Activated CD4-positive, alpha-beta T cell treated with anti-CD3 and anti-CD28 coated beads, Interleukin-2, amount 50 U/mL, for 24 hours (primary cell): ENCODE measurements at places on chromosomes 11 and 22.

DNA sequence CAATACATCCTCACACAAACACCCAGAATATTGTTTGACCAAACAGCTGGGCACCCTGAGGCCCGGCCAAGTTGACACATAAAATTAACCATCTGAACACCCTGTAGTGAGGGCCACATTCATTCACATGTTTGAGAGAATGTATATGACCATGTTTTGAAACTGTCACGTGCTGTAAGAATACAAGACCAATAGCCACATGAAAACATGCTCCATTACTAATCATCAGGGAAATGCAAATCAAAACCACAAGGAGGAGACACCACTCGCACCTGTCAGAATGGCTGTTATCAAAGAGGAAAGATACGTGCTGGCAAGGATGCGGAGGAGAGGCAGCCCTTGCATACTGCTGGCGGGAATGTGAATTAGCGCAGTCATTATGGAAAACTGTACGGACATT, 38.3 kb upstream of the IGSF9B start:
- no peak for DNase-seq

DNA sequence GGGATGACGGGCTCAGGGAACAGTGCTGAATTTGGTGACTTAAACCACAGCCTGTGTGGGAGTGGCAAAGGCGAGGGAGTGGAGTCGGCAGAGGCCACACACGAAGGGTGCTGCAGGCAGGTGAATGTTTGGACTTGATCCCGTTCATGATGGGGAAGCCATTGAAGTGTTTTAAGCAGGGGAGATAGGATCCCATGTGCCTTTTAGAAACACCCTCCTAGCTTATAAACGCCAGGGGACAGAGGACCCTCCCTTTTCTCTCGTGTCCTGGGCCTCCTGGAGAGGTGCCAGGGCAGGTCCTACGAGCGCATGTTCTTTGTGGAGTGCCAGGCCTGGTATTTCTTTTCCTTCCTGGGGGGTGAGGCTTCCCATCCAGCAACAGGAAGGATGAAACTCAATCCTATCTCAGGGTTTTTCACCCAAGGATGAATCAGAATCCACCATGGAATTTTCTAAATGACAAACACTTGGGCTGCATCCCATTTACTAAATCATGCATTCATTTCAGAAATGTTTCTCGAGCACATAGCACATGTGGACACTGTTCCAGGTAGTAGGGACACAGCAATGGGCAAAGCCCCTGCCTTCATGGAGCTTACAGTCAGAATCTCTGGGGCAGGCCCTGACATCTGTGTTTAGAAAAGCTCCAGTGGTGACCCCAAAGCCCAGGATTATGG, 59.6 kb downstream of the CHRDL2 start:
- no peak for DNase-seq

- DNase-seq: no peak
These were observed 15.5 kb upstream of the TAB1 start for GRCh38 chr22:39383841-39384625.

GRCh38 chr11:3659595-3660515, 11.3 kb downstream of the CHRNA10 start:
- DNase-seq: no peak

DNA sequence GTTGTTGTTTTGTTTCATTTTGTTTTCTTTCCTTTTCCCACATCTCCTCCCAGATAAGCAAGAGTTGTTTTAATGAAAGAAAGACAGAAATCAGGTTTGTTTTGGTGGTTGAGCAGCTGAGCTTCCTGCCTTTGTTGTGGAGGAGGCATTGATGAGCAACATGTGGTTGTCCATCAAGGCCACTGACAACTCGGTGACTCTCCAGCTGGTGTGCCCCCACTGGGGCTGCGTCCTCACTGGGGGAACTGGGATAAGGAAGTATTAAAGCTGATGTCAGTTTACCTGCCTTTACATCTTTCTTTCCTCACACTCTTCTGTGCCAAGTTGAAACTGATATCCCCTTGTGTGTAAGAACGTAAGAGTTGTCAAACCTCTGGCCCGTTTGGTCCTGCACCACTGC, 5.9 kb downstream of the VPS26B start:
- no peak for DNase-seq

- no peak for DNase-seq
These were observed 58.5 kb downstream of the TNRC6B start for GRCh38 chr22:40236131-40236665.

DNA sequence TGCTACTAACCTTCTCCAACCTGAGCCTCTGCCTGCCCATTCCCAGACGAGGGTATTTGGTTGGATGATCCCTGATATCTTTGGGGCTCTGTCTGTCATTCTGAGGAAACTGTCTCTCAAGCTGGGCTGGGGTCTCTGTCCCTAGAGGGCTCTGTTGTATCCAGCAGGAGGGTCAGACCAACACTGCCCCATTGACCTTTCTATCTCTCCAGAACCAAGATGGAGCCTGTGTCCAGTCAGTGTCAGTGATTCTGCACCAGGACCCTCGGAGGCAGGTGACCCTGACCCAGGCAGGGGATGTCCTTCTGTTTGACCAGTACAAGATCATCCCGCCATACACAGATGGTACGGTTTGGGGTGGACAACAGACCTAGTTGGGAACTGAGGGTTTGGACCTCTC, 21.9 kb downstream of the OTOG start:
- no peak for DNase-seq

DNA sequence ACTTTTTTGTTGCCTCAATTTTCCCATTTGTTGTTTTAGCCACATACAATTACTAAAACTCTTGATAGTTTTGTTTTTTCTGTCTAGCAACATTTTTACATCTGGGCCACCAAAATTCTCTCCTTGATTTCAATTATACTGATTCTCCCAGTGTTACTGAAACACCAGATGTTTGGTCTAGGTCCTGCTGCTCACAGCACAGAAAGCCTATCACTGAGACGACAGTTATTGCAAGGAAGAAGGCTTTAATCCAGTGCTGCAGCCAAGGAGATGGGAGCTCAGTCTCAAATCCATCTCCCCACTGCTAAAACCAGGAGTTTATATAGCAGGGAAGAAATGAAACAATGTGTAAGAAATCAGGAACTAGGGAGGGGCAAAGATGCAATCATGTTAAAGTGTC, 837.7 kb upstream of the CNTN5 start:
- no peak for DNase-seq

DNA sequence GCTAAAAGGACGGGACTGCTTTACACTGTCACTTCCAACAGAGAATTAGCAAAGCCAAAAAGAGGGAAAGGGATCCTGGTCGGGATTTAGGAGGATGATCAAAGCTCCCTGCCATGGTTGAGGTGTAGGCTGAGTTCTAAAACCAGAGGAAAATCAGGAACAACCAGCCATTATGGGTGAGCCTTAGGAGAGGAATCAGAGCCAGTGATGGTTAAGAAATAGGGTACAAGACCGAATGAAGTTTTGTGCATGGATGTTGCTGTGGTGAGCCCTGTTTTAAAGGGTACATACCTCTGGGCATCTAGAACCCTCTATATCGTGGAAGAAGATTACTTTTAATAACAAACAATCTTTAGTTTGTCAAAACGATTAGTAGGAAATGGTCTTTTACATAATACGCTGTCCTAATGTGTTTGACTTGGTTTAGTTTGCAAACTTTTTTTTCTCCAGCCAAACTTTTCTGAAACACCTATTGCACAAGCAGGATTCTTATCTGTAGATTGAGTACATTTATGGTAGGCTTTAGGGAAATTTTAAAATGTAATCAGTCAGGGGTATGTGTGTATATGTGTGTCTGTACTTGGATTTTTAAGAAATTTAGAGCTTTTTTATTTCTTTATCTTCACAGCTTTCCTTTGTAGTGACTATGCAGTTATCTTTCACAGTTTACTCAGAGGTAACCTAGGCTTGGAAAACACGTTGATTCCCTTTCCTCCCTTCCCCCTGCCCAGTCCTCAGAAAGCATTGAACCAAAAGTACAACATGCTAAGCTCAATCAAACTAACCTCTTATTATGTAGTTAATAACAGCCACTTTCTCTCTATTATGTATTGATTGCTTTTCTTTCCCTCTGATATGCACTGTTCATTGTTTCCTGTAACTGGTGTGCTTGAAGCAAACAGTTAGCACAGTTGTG, 26.8 kb downstream of the TRIM44 start:
- DNase-seq: no peak

DNA sequence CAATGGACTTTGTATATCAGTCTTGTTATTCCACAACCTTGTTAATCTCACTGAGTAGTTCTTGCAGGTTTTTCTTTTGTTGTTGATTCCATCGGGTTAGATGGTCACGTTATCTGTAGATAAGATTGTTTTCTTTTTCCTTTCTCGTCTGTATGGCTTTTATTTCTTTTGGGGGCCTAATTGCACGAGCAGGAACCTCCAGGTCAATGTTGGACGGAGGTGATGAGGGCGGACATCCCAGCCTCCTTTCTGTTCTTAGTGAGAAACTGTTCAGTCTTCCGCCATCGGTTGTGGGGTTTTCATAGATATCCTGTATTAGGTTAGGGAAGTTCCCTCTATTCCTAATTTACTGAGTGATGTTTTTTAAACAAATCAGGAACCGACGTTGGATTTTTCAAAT, 4.8 kb upstream of the PRR33 start:
- no peak for DNase-seq

GRCh38 chr22:44731357-44731970, 20.9 kb upstream of the ARHGAP8 start:
- no peak for DNase-seq

GRCh38 chr11:63557570-63557969, 5.6 kb downstream of the PLAAT2 start:
- no peak for DNase-seq

GRCh38 chr22:43670513-43670912, 141.6 kb downstream of the EFCAB6 start:
- DNase-seq: no peak

DNA sequence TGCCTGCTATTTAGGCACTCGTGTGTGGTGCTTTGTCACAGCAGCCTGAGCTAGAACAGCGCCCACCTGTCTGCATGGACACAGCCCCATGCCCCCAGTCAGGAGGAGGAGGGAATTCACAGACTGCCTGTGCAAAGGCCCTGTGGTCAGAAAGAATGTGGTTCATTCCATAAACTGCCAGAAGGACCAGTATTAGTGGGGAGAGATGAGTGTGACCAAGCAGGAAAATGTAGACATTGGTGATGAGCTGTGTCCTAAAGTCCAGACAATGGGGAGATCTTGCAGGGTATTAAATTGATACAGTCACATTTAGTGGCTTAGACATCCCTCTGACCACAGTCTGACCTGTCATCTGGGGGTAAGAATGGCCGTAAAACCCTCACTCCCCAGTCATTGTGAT, 83.7 kb upstream of the LINC01488 start:
- no peak for DNase-seq

GRCh38 chr11:45076761-45077160, 69.7 kb upstream of the PRDM11 start:
- DNase-seq: no peak

DNA sequence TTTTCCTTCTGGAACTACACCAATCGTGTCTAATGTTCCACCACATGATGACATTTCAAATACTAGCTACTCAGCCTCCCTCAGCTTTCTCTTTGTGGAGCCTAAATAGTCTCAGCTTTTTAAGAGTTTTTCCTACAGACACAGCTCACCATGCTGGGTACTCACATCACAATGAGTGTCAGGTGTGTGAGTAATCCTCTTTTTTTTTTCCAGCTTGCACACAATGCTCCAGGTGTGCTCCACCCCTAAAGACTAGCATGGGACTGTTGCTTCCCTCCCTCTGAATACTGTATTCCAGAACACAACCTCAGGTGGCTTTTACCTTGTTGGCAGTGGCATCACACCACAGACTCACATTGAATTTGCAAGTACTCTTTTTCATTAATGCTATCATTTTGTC, 11.7 kb downstream of the BTG4 start:
- no peak for DNase-seq

DNA sequence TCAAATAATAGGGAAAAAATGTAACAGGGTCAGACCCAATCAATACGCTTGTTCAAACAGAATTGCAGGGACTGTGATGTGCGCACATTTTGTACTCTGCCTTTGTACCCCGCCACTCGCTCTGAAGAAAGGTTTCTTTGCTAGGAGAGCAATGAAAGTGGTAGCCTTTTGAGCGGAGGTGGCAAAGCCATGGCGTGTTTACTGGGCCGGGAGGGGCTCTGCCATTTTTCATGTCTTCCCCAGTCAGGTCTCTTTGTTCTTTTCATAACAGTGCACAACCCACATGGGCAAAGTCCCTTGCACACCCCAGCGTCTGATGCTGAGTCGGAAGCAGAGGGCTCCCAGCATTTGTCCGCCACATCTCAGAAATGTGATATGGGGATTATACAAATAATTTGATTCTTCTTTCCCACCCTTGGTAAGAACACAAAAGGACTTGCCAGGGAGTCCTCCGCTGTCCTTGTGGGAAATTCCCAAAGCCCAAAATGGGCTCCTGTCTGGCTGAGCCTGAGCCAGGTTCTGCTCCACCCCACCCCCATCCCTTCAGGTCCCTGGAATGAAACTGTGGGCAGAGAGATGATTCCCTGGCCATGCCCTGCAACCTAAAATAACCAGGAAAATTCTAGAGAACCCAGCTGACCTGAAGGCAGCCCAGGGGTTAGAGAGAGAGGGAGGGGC, 36.6 kb downstream of the C11orf58 start:
- no peak for DNase-seq

DNA sequence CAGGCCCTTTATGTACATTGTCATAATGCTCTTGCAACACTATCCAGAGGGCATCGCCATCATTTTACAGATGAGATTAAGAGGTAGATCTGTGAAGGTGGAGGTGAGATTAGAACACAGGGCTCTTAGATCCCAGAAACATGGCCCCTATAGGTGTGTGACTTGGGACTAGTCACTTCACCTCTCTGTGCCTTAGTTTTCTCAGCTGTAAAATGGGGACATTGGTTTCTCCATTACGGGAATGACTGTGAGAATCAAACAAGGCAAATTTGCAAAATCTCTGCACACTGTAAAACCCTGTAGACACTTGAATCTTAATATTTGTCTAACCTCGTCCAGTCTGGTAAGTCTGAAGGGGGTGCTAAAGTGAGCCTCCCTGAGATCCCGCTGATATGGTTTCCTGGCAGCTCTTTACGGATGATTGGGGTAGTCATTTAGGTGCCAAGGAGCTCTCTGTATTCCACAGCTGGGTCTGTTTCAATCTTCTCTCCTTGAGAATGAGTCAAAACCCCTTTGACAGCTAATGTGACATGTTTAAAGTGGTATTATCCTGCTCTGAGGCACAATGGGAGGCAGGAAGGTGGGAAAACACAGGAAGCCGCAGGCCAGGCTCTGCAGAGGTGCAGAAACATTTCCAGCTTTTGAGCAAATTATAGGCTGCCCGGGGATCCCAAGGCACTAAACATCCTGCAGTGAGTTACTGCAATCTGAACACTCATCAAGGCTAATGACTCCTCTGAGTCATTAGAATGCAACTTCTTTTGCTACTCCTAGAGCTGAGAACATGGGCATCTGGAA, 140.8 kb downstream of the CCDC81 start:
- DNase-seq: no peak
